ENCODE measurements at places on chromosomes 7 and 10.

DNA sequence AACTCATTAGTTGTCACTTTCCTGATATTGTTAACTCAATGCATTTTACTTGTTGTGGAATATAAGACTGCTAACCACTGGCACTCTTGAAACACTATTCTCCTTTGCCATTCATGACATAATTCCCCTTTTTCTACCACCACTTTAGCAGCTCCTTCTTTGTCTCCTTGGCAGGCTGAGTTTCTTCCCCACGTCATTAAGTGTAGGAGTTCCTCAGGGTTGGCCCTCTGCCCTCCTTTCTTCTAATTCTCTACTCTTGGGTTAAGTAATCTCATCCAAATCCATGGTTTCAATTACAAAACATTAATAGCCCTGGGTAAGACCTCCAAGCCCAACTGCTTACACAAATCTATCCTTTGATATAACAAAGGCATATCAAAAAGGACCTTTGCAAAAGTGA lies 175.1 kb downstream of the HGF start:
- no peak for DNase-seq

DNA sequence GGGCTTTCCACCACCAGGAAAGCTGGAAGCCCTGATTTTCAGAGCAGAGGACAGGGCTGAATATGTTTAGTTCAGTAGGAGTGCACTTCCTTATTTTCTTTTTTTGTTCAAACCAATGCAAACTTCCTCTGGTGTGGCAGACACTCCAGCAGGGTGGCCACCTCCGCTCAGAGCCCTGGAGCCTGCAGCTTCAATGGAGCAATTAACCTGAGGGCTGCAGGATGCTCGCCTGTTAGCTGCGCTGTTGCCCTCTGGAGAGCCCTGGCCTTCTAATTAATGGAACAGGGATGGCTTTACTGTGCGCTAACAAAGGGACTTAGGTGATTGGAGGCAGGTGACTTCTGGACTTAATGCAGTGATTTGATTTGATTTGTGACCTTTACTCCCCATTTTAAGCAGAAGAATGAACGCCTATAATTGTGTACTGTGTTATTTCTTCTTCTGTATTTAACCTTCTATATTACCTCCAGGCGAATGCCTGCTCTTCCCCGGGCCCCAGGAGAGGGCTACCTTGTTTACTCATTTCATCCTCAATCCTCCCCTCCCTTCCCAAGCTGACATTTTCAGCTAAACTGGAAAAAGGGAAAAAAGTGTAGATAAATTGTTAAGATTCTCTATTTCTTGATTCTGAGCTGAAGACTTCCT lies 123.0 kb upstream of the CTBP2 start:
- DNase-seq, result no peak

DNA sequence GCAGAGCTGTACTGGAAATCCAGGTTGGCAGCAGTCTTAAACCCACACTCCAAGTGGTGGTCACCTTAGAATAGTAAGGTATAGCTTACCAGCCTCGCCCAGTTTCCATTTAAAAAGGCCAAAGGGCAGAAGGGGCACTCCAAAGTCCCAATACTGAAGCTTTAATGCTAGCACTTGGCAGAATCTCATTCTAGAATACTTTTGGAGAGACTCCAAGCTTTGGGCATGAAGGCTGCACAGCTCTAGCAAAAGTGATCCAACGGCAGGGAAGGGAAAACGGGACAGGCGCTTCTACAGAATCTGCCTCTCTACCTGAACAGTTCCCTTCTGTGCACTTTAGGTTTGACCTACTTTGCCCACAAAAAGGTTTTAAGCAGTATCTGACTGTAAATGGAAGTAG lies 19.7 kb downstream of the SMURF1 start:
- no peak for DNase-seq

- no peak for DNase-seq
Observed at GRCh38 chr7:96686305-96686704, 23.3 kb downstream of the SEM1 start.

DNA sequence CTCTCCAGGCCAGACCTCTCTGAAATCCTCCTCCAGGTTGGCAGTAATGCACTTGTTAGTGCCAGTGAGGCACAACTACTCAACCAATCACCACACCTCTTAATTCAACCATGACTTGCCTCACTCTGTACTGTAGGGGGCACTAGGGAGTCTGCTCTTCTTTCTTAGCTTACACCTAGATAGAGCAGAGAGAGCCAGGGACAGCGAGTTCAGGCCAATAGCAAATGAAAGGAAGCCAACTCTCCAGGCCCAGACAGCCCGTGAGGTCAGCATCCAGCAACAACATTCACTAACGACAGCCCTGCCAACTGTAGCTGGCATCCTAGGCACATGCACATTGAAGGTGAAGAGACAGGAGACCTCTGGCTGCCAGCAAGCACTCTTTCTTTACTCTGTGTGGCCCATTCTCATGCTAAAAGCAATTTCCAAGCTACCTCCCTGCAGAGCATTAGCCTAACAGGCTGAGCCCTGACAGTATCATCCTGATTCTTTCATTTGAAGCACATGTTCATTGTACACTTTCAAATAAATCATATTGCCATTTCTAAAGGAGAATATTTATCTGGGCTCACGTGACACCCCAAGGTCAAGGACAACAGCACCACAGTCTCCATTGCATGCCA lies 136.3 kb downstream of the DPY19L1 start:
- DNase-seq, result no peak

- DNase-seq, result no peak
Observed at GRCh38 chr10:80529604-80530003, 8.1 kb upstream of the SH2D4B start.

GRCh38 chr10:24706479-24707118 lies 17.1 kb downstream of the ARHGAP21 start:
- DNase-seq, result no peak

GRCh38 chr7:6212008-6212407 lies 60.4 kb downstream of the CYTH3 start:
- no peak for DNase-seq

GRCh38 chr10:97538411-97538810 lies 34.2 kb upstream of the ANKRD2 start:
- DNase-seq, result no peak

DNA sequence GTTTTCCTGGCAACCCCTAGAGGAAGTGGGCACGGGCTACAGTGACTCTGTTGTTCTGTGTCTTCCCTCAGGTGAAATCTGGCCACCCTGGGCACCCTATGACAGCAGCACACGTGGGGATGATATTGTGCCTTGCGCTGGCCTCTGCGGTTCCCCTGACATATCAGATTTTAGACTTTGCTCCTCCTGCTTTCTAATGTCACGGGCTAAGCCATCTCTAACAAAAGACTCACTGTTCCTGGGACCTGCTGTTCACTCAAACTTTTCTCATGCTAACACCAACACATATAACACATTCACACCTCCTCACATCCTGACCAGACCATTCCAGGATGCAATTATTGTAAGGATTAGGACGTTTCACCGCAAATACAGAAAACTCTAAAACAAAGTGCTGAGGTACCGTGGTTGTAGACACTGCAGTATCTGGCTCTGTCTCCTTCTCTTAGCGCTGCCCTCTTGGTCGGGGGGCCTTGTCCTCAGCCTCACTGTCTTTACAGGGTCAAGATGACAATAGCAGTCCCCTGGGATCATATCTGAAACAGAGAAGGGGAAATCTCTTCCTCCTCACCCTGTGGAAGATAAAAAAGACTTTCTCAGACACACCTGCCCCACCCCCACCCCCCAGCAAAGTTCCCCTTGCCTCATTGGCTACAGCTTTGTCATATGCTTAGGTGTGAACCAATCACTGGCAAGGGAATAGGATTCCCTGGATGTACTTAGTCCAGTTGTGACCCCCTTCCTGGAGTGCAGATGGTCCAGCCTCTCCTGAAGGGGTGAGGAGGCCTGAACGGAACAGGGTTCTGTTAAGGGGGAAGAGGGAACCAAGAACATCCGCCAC lies 14.1 kb downstream of the CHN2 start:
- no peak for DNase-seq

DNA sequence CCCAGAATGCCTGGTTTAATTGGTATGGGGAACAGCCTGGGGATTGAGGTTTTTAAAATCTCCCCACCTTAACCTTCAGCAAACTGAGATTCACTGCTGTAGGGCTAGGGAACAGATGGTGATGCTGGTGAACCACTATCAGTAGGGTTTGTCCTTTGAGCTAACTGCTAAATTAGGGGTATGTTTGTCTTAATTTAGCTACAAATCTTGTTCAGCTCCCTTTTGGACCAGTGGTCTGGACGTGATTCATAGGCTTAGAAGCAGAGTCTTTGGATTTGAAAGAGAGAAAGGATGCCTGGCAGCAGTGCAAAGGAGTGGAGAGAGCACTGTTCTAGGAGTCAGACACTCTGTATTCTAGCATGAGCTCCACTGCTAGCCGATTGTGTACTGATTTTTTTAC lies 2.8 kb downstream of the HDAC9 start:
- DNase-seq, result no peak

DNA sequence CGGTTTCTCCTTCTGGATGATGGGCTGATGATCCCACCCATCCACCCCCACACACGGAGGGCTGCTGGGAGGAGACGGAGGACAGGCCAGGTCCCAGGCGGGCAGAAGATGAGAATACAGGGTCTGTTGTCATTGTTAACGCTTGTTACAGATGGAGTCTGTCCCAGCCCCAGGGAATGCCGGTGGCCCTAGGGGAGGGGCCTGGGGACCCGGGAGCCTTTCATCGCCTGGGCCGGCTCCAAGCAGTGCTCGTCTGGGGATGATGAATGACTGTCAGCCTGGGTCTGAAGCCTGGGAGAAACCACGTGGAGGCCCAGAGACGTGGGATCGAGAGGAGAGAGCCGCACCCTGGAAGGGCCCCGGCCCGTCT lies 69.2 kb downstream of the UNCX start:
- DNase-seq, result no peak
